ENCODE measurements at places on chromosomes 1 and 21. TPM values are rescaled to one million over a fixed set of nuclear protein-coding genes. Genes with fewer than 3 reads are reported as not detected.

Gene CDC42SE1
- total RNA-seq = 26.1 TPM

Gene CHODL
- 0.55 TPM for total RNA-seq

Gene GJA9
- total RNA-seq = not detected

Gene OR2L2
- not detected for total RNA-seq

Gene CTH
- 0.99 TPM for total RNA-seq

Gene OR2T27
- not detected for total RNA-seq

Gene S100A2
- total RNA-seq = 10.0 TPM

Gene SLAMF1
- total RNA-seq = 0.11 TPM

Gene TGFB2
- total RNA-seq = 6.9 TPM

Gene ZNF593
- total RNA-seq = 75.2 TPM

Gene OR10J4
- not detected for total RNA-seq

Gene DNASE2B
- 3.1 TPM for total RNA-seq

Gene OR2M3
- not detected for total RNA-seq

Gene LAMC2
- total RNA-seq = 0.64 TPM

Gene SERINC2
- 50.7 TPM for total RNA-seq

Gene RIMKLA
- total RNA-seq = 1.1 TPM
